AG04450 (cell line): ENCODE measurements at places on chromosomes 2 and 18.

GRCh38 chr2:119741868-119742267, 17.9 kb upstream of the PTPN4 start:
- DNase-seq: no peak

DNA sequence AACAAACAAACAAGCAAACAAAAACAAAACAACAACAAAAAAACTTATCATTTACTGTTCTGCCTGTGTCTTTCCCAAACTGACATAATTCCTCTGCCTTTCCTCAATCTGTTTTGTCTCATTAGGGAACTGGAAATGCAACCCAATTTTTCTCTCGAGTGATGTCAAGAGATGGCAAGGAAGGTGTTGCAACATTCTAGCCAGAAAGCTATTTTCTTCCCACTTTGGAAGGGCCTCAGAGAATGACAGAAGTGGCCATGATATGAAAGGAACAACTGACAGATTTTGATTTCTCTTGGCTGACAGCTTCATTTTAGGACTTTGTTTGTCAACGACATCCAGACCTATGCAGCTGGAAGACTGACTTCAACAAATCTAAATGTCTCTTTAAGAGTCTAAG, 24.7 kb downstream of the RND3 start:
- no peak for DNase-seq

DNA sequence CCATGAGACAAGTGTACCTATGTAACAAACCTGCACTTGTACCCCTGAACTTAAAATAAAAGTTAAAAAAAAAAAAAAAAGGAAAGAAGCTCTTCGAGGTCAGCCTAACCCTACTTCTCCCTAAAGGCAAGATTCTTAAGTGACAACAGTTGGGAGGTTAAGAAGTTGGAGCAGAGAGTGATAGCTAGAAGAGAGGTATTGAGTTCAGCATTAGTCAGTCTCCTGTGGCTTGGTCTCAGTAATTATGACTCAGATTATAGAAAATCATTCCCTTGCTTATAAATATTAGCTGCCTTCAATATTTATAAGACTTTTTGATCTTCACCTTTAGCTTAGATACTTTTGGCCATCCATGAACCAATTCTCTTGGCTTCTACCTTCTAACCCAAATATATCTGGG, 926.8 kb upstream of the SLC39A10 start:
- DNase-seq: no peak

- DNase-seq: no peak
These were observed 598 bp upstream of the WBP1 start for GRCh38 chr2:74457549-74458131.

GRCh38 chr2:224861266-224861665, 145.1 kb upstream of the CCDC195 start:
- no peak for DNase-seq

GRCh38 chr18:22643731-22644130, 226.0 kb upstream of the CTAGE1 start:
- no peak for DNase-seq

GRCh38 chr2:164127971-164128527, 392.2 kb upstream of the FIGN start:
- DNase-seq: no peak

- no peak for DNase-seq
These were observed 197.0 kb downstream of the STK39 start for GRCh38 chr2:168050377-168050776.

GRCh38 chr2:174335988-174336500, 1.3 kb downstream of the SP9 start:
- no peak for DNase-seq

DNA sequence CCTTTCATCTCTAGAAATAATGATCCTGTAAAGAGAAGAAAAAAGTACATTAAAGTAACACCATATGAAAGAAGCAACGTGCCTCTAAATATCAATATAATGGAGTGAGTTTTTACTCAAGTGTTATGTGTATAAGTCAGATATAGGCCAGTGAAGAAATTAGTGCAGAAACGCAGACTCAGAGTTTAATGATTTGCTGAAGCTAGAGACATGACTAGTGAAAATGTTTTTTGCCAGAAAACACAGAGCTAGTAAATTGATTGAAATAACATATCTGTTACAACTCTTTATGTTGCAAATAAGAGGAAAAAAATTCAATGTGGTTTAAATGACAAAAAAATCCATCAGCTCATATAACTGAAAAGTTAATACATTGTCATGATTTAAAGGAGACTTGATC, 217.2 kb upstream of the NXPH2 start:
- no peak for DNase-seq

- DNase-seq: no peak
These were observed 250.2 kb downstream of the LRRTM1 start for GRCh38 chr2:80054346-80054675.

DNA sequence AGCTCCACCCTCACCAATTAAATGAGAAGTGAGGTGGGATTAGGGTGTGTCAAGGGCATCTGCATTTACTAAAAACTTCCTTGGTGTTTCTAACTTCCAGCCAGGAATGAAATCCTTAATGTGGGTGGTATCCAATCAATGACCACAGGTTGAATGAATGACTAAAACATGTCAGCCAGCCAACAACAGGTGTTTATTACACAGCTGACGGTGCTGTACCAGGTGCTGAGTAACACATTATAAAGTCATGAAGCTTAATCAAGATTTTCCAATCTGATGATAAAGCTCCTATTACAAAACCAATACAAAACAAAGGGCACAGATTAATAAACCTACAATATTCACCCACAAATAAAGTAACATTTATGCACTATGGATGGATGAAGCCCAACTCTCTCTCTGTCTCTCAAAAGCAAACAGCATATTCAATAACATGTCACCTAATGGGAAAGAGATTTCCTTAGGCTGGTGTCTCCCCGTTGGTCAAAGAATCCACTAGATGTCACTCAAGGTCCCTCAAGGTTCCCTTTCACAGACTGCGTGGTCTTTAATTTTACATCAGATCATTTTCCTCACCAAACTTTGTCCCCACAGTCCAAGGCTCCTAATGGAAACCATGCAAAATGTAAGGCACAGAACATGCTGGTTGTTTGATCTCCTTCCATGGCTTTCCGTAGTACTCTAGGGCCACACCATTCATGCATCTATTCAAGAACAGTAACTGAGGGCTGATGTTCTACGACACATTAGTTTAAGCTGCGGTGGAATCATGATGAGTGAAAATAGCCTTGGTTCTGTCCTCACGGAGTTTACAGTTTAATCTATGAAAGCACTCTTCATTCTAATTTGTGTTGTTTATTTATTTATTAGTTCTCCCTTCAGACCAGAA, 6.4 kb upstream of the PTPN4 start:
- no peak for DNase-seq

GRCh38 chr2:140200764-140201163, 1420.6 kb upstream of the NXPH2 start:
- DNase-seq: no peak

DNA sequence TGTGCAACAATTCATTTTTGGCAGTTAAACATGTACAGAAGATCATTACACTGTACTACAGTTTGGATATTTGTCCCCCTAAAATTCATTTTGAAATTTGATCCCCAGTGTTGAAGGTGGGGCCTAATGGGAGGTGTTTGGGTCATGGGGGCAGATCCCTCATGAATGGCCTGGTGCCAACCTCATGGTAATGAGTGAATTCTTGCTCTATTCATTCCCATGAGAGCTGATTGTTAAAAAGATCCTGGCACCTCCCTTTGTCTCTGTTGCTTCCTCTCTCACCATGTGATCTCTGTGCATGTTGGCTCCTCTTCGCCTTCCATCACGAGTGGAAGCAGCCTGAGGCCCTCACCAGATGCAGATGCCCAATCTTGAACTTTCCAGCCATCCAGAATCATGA, 140.6 kb downstream of the GCA start:
- no peak for DNase-seq

DNA sequence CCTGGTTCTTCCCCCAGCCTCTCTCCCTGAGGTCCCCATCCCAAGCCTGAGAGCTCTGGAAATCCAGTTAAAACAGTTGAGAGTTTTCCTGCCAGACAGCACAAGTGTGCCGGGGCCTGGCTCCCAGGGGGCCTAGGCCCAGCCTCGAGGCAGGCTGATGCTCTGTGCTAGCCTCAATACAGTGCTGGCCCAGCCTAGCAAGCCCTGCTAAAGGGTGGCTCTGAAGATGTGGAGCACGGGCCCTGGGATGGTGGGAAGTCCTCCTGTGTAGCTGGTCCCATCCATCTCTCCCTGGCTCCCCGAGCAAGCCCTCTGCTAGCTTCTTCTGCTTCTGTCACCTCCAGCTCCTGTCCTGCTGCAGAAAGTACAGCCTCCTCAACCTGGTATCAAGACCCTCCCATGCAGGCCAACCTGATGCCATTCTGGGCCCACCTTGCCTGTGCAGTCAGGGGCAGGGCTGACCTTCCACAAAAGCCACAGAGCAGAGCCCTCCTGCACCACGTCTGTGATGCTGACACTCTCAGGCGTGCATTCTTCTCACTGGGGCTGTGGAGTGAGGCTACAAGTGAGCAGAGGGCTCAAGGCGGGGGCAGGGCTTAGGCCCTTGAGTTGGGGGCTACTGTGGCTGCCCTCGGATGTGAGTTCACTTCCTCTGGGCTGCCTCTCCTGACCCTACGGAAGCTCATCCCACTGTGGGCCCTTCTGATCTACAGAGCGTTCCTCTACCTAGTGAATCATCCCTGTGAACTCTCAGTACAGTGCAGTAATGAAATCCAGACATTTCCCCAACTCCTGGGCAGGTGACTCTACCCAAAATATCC, 60.1 kb upstream of the LAPTM4A start:
- DNase-seq: no peak

- DNase-seq: no peak
These were observed 77.4 kb downstream of the APLF start for GRCh38 chr2:68544811-68545210.

DNA sequence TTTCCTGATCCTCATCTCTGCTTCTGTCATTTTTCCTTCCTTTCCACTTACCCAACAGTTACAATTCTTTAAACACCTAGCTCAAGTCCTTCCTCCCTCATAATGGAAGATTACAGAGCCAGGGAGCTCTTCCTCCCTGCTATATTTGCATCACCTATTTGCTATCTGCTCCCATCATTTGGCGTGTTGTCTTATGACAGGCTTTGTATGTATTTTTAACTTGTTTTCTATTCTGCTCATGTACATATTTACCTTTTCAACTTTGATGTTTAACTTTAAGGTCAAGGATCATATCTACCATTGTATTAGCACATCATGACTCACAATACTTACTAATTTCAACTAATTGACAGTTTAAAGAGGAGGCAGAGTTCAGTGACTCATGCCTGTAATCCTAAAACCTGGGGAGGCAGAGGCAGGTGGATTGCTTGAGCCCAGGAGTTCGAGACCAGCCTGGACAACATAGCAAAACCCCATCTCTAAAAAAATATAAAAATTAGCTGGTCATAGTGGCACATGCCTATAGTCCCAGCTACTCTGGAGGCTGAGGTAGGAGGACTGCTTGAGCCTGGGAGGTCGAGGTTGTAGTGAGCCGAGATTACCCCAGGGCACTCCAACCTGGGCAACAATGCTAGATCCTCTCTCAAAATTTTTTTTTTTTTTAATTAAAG, 308.0 kb upstream of the STON1 start:
- DNase-seq: no peak

DNA sequence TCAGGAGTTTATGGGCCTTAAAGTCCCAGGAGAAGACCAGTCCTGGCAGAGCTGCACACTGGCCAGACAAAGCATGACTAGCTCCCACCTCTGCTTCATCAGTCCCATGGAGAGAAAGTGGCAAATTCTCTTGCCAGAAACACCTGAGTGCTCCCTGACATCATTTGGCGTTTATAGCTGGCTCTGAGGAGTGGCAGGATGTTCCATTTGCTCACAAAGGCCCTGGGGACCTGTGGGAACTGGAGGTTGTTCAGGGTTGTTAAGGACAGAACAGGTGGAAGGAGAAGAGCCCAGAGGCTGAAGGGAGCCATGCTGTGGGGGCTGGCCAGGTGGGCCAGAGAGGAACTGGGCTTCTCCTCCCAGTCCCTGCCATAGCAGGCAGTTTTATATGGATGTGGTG, 56.1 kb downstream of the RPL37A start:
- DNase-seq: no peak

DNA sequence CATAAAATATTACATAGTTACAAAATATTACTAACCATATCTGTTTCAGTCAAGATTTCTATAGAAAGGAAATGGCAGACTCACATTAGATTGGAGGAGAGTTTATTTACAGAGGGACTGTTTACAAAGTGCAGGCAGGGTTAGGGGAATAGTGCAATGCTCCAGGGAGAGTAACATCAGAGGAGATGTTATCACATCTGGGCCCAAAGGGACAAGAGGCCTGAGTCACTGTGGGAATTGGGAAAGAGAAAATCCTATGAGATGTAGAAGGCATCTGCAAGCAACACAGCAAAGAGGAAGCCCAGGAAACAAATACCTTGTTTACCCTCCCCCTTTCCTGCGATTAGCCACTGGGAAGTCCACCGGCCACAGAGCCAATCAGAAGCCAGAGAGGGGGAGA, 227.3 kb upstream of the TANK start:
- peak; percentile 33 for DNase-seq

- no peak for DNase-seq
These were observed 17.1 kb upstream of the HNMT start for GRCh38 chr2:137947032-137947727.

DNA sequence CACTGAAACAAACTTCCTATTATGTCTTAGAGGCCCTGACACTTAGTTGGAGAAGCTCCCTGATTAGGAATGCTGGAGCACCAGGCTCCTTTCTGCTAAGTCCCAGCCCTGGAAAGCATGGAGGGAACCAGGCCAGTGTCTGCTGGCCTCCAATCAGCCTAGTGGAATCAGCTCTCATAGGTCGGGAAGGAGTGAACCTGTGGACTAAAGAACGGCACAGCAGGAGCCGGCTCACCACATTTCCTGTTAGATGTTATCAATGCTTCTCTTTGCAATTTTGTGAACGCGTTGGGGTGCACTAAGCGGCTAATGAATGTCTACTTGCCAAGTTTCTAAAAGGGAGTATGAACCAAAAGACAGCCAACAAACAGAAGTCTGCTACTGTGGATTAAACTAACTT, 296.6 kb downstream of the NAPG start:
- DNase-seq: no peak

- DNase-seq: no peak
These were observed 27.2 kb downstream of the PPP3R1 start for GRCh38 chr2:68225119-68225632.

DNA sequence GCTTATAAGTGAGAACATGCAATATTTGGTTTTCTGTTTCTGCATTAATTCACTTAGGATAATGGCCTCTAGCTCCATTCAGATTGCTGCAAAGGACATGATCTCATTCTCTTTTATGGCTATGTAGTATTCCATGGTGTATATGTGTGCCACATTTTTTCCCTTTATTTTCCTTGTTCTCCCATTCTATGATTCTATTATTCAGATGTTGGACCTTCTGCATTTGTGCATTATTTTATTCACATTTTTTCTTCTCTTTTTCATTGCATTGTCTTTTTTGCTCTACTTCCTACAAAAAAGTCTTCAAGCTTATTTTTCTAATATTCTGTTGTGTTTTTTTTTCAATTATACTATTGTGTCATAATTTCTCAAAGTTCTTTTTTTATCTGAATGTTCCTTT, 11.1 kb upstream of the ANTXR1 start:
- DNase-seq: no peak

DNA sequence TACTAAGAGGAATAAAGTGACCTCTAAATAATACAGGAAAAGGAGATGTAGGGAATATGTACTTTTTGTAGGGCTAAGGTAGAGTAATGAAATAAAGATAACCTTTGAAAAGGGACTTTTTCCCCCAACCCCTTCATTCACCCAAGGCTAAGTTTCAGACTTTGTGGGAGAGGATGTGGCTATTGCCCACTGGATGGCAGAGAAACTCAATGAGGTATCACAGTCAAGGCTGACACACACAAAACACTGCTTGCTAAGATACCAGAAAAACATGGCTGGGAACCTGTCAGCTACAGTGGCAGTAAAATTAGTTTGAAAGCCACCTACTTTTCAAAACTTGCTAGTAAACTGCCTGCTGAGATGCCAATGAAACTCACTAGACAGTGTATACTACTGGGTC, 158.8 kb upstream of the WDSUB1 start:
- DNase-seq: no peak
